ENCODE measurements at places on chromosomes 5 and 9.

GRCh38 chr9:37617161-37617560 lies 24.8 kb upstream of the TOMM5 start:
- DNase-seq = no peak

- DNase-seq = peak; percentile 25
These were observed 665.5 kb upstream of the ZNF608 start for GRCh38 chr5:125411744-125412560.

GRCh38 chr5:89218364-89218763 lies 335.4 kb upstream of the MEF2C start:
- DNase-seq = no peak

GRCh38 chr5:126869005-126869451 lies 92.1 kb downstream of the LMNB1 start:
- DNase-seq = no peak

DNA sequence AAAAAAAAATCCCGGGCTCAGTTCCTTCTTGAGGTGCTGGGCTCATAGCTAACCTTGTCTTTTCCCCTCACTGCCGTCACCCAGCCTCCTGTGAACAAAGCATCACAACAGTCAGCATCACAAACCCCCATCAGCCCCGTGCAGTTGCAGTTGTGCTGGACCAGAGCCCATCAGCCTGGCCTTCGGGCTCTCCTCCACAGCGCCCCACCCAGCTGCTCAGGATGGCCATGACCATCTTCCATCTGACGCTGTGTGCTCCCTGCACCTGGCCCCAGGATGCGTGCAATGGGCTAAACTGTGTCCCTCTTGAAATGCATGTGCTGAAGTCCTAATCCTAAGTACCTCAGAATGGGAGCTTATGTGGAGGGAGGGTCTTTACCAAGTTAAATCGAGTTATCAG lies 48.1 kb downstream of the NSUN2 start:
- no peak for DNase-seq

- no peak for DNase-seq
These were observed 191.2 kb downstream of the PALM2AKAP2 start for GRCh38 chr9:109971226-109971625.

DNA sequence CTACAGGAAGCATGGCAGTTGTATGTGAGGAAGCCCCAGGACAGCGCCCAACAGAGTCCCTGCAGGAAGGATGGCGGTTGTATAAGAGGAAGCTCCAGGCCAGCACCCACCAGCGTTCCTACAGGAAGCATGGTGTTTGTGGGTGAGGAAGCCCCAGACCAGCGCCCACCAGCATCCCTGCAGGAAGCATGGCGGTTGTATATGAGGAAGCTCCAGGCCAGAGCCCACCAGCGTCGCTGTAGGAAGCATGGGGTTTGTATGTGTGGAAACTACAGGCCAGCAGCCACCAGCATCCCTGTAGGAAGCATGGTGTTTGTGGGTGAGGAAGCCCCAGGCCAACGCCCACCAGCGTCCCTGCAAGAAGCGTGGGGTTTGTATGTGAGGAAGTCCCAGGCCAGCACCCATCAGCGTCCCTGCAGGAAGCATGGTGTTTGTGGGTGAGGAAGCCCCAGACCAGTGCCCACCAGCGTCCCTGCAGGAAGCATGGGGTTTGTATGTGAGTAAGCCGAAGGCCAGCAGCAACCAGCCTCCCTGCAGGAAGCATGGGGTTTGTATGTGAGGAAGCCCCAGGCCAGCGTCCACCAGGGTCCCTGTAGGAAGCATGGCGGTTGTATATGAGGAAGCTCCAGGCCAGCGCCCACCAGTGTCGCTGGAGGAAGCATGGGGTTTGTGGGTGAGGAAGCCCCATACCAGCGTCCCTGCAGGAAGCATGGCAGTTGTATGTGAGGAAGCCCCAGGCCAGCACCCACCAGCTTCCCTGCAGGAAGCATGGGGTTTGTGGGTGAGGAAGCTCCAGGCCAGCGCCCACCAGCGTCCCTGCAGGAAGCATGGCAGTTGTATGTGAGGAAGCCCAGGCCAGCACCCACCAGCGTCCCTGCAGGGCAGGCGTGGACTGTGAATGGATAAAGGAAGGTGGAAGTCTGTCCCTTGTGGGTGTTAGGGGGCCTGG lies 79.0 kb downstream of the DAP start:
- DNase-seq = no peak

- no peak for DNase-seq
These were observed 22.3 kb upstream of the TAL2 start for GRCh38 chr9:105639936-105640335.

GRCh38 chr5:90248640-90249039 lies 160.9 kb downstream of the CETN3 start:
- DNase-seq = no peak

GRCh38 chr5:109258755-109259154 lies 151.0 kb downstream of the PJA2 start:
- DNase-seq = no peak

GRCh38 chr5:127951791-127952190 lies 131.8 kb upstream of the SLC12A2 start:
- DNase-seq = no peak

DNA sequence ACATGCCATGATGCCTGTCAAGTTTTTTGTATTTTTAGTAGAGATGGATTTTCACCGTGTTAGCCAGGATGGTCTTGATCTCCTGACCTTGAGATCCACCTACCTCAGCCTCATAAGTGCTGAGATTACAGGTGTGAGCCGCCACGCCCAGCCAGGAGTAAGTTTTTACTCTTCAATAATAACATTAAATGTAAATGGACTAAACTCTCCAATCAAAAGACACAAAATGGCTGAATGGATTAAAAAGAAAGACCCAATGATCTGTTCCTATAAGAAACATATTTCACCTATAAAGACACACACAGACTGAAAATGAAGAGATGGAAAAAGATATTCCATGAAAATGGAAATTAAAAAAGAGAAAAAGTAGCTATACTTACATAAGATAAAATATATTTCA lies 37.2 kb upstream of the ISOC1 start:
- DNase-seq = no peak

DNA sequence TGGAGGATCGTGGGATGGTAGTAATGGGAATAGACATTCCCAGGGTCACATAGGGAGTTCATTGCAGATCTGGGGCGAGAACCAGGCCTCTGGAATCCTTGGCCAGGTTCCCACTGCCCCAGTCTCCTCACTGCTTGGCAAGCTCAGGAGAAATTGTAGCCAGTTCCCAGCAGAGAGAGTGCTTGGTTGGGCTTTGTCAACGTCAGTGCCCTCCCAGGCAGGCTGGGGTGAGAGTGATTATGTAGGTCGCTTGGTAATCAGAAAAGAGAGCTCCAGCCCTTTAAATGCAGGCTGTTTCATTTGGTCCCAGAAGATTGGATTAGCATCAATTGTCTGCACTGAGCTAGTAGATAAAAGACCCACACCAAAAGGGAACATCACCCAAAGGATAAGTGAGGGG lies 51.8 kb upstream of the GALNT10 start:
- no peak for DNase-seq

DNA sequence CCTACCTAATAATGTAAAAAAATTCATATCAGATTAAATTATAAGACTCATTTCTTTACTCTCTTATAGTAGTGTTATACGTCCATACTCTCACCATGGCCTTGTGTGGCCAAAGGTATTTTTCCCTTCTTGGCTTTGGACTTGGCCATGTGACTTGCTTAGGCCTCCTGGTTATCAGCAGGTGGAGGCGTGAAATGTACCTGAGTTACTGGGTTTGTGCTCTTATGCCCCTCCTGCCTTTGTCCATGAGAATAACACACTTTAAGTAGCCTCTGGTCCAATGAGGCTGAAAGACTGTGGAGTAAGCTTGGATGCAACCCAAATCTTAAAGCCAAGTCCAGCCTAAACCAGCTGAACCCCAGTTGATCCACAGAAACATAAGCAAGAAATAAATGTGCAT lies 68.7 kb downstream of the RETREG1 start:
- no peak for DNase-seq

- no peak for DNase-seq
These were observed 72.8 kb upstream of the EFNA5 start for GRCh38 chr5:107743373-107744000.

GRCh38 chr9:137788561-137789294 lies 88.9 kb upstream of the CACNA1B start:
- DNase-seq = no peak

DNA sequence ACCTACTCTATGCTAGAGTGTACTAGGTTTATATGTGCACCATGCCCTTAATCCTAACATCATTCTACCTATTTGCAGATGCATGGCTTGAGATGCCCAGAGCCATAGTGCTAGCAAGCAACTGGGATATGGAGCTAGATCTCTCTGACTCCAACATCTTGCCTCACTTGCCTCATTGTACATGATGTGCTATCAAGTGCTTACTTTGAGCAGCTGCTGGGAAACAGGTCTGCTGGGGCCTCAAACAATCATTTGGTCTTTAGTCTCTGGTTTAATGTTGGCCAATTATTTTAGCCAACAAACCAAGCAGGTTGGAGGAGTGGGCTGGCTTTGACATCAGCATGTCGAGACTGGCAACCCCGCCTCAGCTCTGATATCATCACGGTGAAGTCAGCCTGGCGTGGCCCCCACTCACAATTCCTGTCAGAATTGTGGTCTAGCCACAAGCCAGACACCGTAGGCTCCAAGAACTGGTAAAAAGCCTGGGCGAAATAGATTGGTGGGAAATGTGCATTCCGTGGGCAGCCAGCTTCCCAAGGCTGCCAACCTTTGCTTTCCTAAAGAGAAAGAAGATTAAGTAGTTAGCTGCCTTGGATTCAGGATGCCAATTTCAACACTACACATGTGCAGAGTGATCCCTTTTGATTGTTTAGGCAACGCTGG lies 21.1 kb upstream of the GAS1 start:
- DNase-seq = no peak

GRCh38 chr9:127679506-127679905 lies 27.3 kb upstream of the CFAP157 start:
- DNase-seq = no peak

GRCh38 chr5:168771678-168772077 lies 192.5 kb upstream of the PANK3 start:
- no peak for DNase-seq

DNA sequence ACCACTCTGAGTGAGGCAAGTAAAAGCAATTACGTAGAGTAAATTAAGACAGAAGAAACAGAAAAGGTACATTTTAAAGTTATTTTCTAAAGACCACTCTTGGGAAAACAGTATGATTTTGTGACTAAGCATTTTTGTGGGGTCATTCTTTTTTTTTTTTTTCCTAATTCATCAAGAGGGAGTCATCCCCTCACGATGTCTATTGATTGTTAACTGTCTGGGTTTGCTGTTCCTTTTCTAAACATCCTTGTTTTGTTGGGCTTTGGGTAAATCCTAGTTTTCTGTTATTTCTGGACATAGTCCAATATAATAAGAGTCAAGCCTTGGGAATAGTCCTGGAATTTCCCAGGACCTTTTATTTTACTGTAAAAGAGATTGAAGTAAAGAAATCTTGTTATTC lies 63.8 kb downstream of the ANKRD55 start:
- DNase-seq = no peak

- DNase-seq = no peak
These were observed 310.3 kb downstream of the TRIM36 start for GRCh38 chr5:114859438-114859735.

DNA sequence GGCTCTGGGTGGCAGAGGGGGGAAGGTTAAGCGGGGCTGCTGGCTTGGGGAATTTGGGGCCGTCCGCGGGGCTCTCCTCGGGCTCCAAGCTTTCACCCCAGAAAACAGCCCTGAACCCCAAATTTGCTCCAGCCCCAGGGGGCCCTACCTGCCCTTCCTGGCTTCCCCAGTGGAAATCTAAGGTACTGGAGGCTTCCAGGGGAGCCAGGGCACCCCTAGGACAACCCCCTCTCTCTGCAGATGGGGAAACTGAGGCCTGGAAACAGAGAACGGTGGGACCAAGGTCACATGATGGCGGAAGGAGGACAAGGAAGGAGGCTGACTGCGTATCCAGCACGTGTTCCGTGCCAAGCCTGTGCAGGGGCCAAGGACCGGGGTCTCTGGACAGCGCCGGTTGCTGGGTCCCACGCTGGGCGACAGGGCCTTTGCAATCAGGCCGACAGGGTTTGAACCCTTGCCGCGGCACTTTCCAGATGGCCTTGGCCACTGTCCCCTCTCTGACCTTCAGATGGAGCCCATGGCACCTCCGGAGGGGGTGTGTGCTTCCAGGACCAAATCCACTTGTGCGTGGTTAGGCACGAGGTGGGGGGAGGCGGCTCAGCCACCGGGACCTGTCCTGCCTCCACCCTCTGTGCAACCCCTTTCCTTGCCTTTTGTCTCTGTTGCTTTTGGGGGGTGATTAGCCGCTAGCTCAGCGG lies 183.1 kb downstream of the C9orf50 start:
- no peak for DNase-seq

GRCh38 chr5:21661184-21661583 lies 1192.0 kb downstream of the CDH12 start:
- no peak for DNase-seq

GRCh38 chr5:95725071-95725820 lies 5.9 kb upstream of the RHOBTB3 start:
- DNase-seq = no peak

- no peak for DNase-seq
These were observed 111.8 kb upstream of the ADAMTSL1 start for GRCh38 chr9:18362166-18362565.

DNA sequence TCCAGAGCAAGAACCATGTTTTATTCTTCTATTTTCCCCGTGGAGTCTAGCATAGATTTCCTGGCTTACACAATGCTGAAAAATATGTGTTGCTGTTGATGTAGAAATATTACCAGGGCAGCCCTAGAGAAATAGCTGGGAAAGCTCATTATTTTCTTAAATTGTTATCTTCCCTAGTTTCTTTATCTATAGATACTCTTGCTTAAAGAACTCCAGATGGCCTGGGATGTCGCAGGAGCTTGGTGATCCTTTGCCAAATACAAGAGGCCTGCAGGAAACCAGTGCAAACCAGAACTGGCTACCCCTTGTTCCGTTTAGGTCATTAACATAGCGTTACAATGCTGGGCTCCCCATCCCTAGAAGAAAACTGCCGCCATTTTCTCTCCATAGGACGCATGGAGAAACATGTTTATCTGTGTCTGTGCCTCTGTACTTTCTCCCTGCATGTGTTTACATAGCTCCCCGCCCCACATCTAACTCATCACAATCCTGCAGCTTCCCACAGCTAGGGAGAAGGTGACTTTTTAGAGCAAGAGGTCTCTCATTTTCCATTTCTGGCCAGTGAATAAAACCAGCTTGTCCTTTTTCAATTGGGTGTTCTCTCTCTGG lies 6.4 kb downstream of the PRLR start:
- DNase-seq = no peak

- no peak for DNase-seq
These were observed 46.2 kb upstream of the HAND1 start for GRCh38 chr5:154524181-154524580.

- no peak for DNase-seq
These were observed 15.4 kb upstream of the RASA1 start for GRCh38 chr5:87252283-87252605.

All from HFF-Myc (cell line).